ENCODE measurements at places on chromosomes 5 and 9.

GRCh38 chr9:95085861-95086563 is 231.5 kb downstream of the FANCC start:
- H3K36me3 ChIP-seq: no peaks in the 10 kb centered on the region
- DNase-seq: no peak
- peaks cover 6% of the 10 kb centered on the region for H3K27me3 ChIP-seq
- no peak overlapping the region for H3K4me3 ChIP-seq
- H3K27ac ChIP-seq: no peak overlapping the region

DNA sequence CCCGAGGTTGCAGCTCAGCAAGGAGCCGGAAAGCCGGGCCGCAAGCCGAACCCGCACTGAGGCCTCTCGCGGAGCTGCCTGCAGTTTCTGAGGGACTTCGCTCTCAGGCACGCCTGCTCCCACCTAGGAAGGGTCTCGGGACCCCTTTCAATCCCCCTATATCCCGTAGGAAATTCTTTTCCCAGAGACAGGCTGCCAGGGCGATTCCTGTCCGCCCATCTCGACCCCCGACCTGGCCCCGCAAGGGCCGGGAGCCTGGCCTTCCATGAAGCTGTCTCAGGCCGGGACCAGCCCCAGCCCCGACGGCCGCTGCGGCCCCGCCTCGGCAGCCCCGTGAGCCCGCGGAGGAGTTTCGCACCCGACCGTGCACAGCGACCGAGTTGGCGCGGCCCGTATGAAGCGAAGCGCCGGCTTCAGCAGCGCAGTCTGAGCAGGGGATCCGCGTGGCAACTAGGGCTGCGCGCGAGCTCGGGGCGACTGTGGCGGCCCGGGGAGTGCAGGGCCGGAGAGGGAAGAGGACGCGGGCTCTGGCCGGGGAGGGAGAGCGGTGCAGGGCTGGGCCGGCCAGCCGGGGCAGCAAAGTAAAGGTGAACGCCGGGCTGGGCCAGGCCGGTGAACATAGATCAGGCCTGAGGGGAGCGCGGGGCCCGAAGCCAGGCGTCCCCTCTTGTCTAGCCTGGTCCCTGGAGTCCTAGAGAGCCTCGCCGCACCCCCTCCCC is 977 bp upstream of the PRDM12 start:
- H3K27me3 ChIP-seq: peaks cover 25% of the 10 kb centered on the region
- peak overlapping the region; percentile 20 for H3K4me3 ChIP-seq
- DNase-seq: peak; percentile 40
- peaks cover 6% of the 10 kb centered on the region for H3K4me1 ChIP-seq
- no peaks in the 10 kb centered on the region for H3K36me3 ChIP-seq

DNA sequence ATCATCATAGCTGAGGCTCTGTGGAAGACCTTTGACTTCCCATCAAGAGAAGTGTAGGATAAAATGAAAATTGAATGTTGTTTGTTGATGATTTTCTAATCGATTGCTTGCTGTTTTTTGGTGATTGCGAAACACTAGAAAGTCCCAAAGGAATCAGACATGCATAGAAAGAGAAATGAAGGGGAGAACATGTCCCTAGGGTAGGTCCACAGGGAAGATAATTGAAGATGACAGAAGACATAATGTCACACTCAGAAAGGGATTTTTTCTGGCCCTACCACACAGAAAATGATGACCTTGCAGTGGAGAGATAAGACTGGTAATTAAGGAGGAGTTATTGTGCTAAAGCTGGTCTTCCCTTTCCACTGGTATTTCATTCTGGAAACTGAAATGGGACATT is 62.8 kb downstream of the INSYN2B start:
- no peak for DNase-seq
- no peaks in the 10 kb centered on the region for H3K36me3 ChIP-seq
- H3K4me1 ChIP-seq: peaks cover 19% of the 10 kb centered on the region
- no peak overlapping the region for H3K4me3 ChIP-seq
- no peak overlapping the region for H3K27ac ChIP-seq
- no peaks in the 10 kb centered on the region for H3K27me3 ChIP-seq

GRCh38 chr9:130001190-130001589 is 41.8 kb downstream of the FNBP1 start:
- H3K27ac ChIP-seq: no peak overlapping the region
- no peak for DNase-seq
- H3K36me3 ChIP-seq: peaks cover under 1% of the 10 kb centered on the region
- no peaks in the 10 kb centered on the region for H3K27me3 ChIP-seq
- no peak overlapping the region for H3K4me3 ChIP-seq

Data from glutamatergic neuron (in vitro differentiated cells).